ENCODE measurements at places on chromosomes 1 and 21. TPM values are rescaled to one million over a fixed set of nuclear protein-coding genes. Genes with fewer than 3 reads are reported as not detected.

Gene LPAR3
- total RNA-seq = 0.32 TPM

Gene CNTN2
- 0.86 TPM for total RNA-seq

Gene MCOLN3
- total RNA-seq = 13.7 TPM

Gene SPOCD1
- 48.9 TPM for total RNA-seq

Gene SLC45A1
- 0.86 TPM for total RNA-seq

Gene CLIC6
- total RNA-seq = 10.9 TPM

Gene TNNI3K
- total RNA-seq = 1.6 TPM

Gene PPFIA4
- total RNA-seq = 29.6 TPM

Gene VASH2
- total RNA-seq = 0.43 TPM

Gene MNDA
- total RNA-seq = not detected

Gene GTF2B
- total RNA-seq = 36.8 TPM

Gene RBM11
- total RNA-seq = 0.13 TPM

Gene OPTC
- not detected for total RNA-seq

Gene BACE2
- total RNA-seq = 65.1 TPM

Gene RPTN
- 0.13 TPM for total RNA-seq

Gene NUDT4B
- total RNA-seq = 46.0 TPM

Gene RRP15
- total RNA-seq = 10.8 TPM
